Hematopoietic multipotent progenitor cell (in vitro differentiated cells): ENCODE measurements at places on chromosomes 2 and 18. TPM values are rescaled to one million over a fixed set of nuclear protein-coding genes. Genes with fewer than 3 reads are reported as not detected.

DNA sequence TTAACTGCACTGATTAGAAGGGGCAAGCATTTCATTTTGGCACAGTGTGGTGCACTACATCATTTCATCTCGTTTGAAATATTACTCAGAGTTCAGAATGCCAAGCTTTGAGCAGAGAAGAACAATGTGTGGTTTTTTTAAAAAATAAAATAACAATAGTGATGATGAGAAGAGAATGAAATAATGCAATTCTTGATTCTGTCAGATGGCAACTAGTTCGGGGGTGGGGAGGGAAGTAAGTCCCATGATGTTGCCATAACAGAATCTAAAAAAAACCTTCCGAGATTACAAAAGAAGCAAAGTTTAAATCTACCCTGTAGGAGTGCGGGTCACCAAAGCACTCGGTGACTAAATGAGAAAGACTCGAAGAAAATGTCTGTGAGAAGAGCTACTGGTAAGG is 490.4 kb downstream of the NR4A2 start:
- DNase-seq = no peak

DNA sequence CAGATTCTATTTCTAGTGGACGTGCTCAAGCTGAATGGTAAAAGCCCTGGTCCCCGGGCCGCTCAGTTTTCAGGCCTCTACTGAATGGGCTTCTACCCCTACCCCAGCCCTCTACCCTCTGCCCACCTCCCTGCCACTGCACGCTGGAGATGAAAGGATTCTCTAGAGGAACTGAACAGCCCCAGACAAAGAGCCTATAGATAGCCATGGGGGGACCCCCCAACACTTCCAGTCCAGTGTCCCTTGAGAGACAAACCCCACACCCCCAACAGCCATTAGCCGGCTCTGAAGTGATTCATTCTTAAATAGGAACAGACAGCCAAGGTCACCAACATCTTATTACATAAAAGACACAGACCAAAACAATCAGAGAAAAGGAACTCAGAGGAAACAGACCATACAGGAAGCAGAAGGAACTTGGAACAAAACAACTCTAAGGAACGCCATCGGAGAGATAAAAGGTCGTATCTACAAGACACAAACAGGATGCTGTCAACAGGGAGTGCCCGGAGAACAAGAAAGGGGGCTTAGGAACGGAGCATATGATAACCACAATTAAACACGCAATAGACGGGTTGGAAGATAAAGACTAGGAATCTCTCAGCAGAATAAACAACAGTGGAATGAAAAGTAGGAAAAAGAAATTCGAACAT is 23.5 kb downstream of the TMEM37 start:
- DNase-seq = no peak

DNA sequence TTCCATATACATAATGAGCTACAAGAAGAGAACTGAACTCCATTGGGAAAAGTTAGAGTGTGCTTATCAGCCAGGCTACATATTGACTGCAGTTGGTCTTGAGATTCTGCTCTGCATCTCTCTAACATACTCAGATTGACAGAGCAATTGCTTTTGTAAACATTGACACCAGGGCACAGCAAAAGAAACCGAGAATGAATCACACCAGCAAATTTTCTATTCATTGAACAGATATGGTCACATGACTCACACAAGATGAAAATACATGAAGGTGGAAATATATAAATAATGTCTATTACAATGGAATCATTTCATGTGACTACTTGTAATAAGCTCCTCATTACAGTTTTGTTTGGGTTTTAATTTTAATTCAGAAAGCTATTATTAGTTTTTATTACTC is 691.9 kb upstream of the TMEFF2 start:
- no peak for DNase-seq

CCDC74B gene
- total RNA-seq = not detected

DNA sequence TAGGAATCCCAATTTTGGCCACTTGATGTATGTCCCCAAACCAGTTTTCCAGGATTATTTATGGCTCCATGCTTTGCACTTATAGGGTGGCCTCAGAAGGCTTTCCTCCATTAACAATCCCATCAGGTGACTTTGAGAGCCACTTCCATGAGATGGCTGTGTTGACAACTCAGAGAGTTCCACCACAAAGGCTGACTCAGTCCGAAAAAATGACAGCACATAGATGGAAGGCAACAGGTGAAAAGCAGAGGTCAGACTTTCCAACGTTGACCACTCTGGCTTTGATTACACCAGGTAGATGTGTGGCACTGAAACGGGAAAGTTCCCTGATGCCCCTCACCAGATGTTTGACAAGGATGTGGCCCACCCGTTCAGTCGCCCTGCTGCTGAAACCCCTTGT is 431.4 kb upstream of the TNP1 start:
- no peak for DNase-seq

GRCh38 chr2:160144280-160144990 is 55.6 kb downstream of the ITGB6 start:
- no peak for DNase-seq

GRCh38 chr18:10927286-10927992 is 221.9 kb downstream of the PIEZO2 start:
- no peak for DNase-seq

PIK3C3 gene
- 14.8 TPM for total RNA-seq

MROH2A gene
- total RNA-seq = not detected

C2orf78 gene
- total RNA-seq = not detected

DNA sequence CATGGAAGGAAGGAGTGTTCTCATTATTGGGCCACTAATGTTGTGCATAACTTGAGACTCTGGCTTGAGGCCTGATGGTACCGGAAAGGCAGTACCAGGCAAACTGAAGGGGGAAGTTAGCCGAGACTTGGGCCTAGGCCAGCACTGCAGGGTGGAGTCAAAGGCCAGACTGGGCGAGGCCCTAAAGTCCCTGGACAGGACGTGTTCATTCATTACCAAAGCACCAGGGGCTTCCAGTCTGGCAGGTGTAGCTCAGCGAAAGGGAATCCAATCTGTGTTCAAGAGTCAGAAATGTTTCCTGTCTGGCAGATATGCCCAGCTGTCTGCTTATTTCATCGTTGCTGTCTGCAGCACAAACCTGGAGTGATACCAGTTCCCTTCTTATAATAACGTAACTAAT is 4.7 kb upstream of the ITSN2 start:
- DNase-seq = peak; percentile 81

GRCh38 chr2:46142546-46143428 is 154.4 kb upstream of the EPAS1 start:
- no peak for DNase-seq

- DNase-seq = no peak
Measured at GRCh38 chr2:210481601-210482175, 5.1 kb upstream of the LANCL1 start.

SULT1C4 gene
- total RNA-seq = 9.4 TPM

ERFE gene
- total RNA-seq = 0.27 TPM

- no peak for DNase-seq
Measured at GRCh38 chr2:127884436-127884835, 1.3 kb downstream of the AMMECR1L start.

ALPP gene
- 0.27 TPM for total RNA-seq

- no peak for DNase-seq
Measured at GRCh38 chr2:30188292-30188691, 41.5 kb downstream of the YPEL5 start.

KCNG2 gene
- total RNA-seq = 14.8 TPM

- DNase-seq = no peak
Measured at GRCh38 chr18:58639751-58640427, 11.0 kb upstream of the ALPK2 start.

GRCh38 chr2:226548732-226549131 is 250.9 kb downstream of the IRS1 start:
- DNase-seq = no peak

DNA sequence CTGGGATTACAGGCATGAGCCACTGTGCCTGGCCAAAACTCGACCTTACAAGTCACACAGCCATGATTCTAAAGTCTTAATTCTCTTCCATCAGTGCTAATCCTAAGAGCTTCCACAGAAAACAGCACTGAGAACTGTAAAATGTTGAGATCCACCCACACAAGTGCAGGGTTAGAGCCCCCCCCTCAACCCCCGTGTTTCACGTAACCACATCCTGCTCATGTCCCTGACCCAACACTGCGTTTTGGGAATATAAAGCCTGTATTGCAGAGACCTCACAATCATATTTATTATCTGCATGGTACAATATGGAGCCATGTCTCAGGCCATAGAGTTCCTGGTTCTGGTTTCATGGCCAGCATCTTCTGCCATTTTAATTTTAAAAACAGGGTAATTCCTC is 110.8 kb downstream of the GBX2 start:
- no peak for DNase-seq

- no peak for DNase-seq
Measured at GRCh38 chr2:218508299-218508698, 59.9 kb downstream of the USP37 start.

B3GNT7 gene
- 2.7 TPM for total RNA-seq

GRCh38 chr2:223306371-223306770 is 254.4 kb downstream of the KCNE4 start:
- DNase-seq = no peak

GRCh38 chr2:179302764-179303571 is 38.3 kb upstream of the SESTD1 start:
- no peak for DNase-seq

- DNase-seq = no peak
Measured at GRCh38 chr2:191382801-191383200, 137.6 kb downstream of the MYO1B start.

ASB18 gene
- total RNA-seq = under 0.01 TPM

SGPP2 gene
- total RNA-seq = under 0.01 TPM

TBC1D8 gene
- 1.6 TPM for total RNA-seq

DNA sequence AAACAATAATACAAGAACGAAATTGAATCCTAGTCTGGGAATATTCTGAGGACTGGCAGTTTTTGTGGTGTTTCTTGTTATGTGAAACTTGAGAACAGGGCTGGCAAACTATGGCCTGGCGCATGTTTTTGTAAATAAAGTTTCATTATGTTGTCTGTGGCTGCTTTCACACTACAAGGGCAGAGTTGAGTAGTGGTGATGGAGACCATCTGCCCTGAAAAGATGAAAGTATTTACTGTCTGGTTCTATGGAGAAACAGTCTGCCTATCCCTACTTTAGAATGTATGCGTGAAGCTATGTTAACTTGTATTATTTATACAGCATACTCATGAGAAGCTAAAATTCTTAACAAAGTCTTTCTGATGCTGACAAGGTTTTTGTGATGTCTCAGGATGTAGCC is 351.9 kb downstream of the LRRTM1 start:
- no peak for DNase-seq
